ENCODE measurements at places on chromosomes 2 and 18.

DNA sequence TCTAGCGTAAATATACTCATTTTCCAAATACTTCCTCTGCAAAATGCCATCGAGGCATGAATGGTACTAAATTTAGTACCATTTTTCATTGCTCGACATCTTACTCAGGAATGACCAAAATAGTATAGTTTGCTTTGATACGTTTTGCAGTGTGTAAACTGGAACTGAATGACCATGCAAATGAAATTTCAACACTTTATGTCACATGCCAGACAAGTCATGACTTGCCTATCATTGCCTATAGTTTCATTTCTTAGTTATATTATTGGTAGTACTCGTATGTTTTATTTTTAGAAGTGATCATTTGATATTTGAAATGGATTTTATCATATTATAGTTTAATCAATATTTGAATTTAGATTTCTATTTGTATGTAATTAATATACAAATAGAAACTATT is 9.1 kb downstream of the MSTN start:
- DNase-seq, result no peak

DNA sequence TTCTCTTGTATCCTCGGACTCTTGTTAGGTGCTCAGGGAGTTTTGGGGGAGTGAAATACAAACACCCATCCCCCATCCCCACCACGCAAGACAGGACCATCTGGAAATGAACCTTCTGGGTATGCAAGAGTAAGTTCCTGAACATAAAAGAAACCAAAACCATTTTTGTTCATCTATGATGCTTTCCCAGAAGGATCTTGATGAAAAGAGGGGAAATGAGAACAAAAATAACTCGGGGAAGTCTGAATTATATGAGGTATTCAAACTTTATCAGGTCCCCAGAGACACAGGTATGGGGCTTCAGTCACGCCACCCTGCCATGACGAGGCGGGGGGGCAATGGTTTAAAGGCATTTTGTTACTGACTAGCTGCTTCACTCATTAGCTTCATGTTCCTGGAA is 68.6 kb upstream of the DNMT3A start:
- DNase-seq, result no peak

GRCh38 chr18:13625355-13625754 is 101.0 kb downstream of the FAM210A start:
- DNase-seq, result no peak

GRCh38 chr2:200687922-200688920 is 102.4 kb downstream of the AOX1 start:
- no peak for DNase-seq

GRCh38 chr2:111704246-111704645 is 179.7 kb downstream of the ANAPC1 start:
- DNase-seq, result no peak

GRCh38 chr2:176555781-176556180 is 286.5 kb downstream of the MTX2 start:
- DNase-seq, result no peak

GRCh38 chr2:159998961-159999360 is 63.5 kb downstream of the PLA2R1 start:
- DNase-seq, result no peak

- no peak for DNase-seq
Observed at GRCh38 chr2:137677466-137677865, 286.8 kb upstream of the HNMT start.

- DNase-seq, result no peak
Observed at GRCh38 chr2:151097895-151098294, 163.8 kb downstream of the RBM43 start.

DNA sequence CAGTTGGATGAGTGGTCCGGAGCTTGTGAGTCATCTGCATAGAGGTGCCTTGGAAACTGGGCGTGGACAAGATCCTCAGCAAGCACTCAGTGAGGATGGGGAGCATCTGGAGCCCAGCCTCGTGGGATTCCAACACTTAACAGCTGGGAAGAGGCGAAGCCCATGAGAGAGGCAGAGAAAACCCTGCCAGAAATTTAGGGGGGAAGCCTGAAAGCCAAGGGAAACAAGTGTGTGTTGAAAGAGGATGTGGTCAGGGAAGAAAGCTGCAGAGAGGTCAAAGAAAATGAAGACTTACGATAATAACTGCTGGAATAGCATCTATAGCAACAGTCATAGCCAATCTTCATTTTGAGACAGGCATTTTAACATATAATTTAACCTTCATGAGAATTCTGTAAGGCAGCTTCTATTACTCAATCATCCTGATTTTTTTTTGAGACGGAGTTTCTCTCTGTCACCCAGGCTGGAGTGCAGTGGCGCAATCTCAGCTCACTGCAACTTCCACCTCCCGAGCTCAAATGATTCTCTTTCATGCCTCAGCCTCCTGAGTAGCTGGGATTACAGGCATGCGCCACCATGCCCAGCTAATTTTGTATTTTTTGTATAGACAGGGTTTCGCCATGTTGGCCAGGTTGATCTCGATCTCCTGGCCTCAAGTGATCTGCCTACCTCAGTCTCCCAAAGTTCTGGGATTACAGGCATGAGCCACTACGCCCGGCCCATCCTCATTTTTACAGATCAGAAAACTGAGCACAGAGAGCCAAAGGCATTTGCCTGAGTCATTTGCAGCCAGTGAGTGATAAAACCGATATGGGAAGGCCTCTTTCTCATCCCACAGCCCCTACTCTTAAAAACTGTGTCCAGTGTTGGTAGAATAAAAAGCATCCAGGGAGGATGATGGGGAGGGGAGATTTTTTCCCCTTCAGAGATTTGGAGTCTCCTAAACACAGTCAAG is 214.4 kb upstream of the EPAS1 start:
- no peak for DNase-seq

- peak; percentile 54 for DNase-seq
Observed at GRCh38 chr2:216404010-216404618, 8.2 kb upstream of the SMARCAL1 start.

- DNase-seq, result no peak
Observed at GRCh38 chr18:11095674-11096293, 53.6 kb downstream of the PIEZO2 start.

GRCh38 chr2:28366496-28367282 is 26.0 kb upstream of the FOSL2 start:
- no peak for DNase-seq

DNA sequence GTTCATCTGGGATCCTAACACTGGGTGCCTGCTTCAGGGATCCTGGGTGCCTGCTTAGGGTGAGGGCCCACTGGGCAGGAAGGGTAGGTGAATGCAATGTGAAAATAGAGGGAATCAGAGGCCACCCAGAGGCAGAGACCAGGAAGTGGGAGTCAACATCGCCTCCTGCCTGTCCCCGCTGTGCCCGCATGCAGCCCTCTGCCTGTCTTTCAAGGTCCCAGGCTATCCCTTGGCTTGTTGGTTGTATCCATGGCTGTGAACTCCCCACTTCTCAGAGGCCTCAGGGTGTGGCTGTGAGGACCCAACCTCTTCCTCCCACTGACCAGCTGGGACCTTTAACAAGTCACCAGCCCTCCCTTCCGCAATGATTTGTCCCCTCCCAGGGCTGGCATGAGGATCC is 26.5 kb downstream of the PSD4 start:
- no peak for DNase-seq

DNA sequence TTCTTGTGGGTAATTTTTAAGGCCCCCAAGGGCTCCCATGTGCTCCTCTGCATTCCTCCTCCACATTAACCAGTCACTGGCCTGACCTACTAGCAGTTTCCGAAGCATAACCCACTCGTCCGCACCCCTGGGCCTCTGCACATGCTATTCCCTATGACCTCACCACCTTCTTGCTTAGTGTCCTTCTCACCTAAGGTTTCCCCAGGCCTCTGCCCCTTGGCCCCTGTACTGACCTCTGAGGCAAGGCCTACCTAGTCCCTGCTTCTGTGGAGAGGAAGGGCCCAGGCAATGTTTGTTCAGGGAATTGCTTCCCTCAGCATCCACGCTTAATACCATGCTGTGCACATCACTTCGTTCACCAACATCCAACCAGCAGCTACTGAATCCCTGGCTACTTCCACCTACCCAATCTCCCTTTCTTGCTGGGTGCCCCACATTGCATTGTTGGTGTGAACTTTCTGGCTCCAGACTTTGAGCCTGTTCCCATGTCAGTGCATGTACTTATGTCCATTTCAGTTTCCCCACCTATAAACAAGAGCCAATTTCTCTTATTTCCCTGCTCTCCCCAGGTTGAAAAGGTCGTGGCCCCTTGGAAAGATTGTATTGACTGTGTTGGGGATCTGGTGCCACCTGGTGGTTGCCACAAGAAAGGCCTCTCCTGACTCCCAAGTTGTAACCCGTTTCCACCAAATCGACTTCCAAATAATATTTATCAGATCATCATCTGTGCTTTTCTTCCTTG is 19.2 kb upstream of the TMEM177 start:
- DNase-seq, result peak; percentile 12

GRCh38 chr2:46985512-46985911 is 69.9 kb upstream of the MCFD2 start:
- DNase-seq, result no peak

- no peak for DNase-seq
Observed at GRCh38 chr2:176668912-176669311, 399.7 kb downstream of the MTX2 start.

DNA sequence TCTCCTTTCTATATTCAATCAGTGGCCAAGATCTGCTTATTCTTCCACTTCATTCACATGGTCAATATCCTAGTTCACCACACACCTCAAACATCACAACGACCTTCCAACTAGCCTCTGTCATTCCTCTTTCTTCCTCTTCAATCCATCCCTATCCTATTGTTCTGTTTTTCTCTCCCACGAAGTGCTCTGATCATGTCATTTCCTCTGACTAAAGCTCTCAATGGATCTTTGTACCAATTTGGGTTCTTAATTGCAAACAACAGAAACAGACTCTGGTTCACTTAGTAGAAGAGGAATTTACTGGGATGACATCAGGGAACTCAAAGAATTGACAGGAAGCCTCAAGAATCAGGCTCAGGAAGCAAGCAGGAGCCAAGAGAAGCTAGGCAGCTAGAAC is 23.5 kb downstream of the WNT10A start:
- no peak for DNase-seq

- DNase-seq, result no peak
Observed at GRCh38 chr2:127406454-127406853, 11.8 kb upstream of the PROC start.

DNA sequence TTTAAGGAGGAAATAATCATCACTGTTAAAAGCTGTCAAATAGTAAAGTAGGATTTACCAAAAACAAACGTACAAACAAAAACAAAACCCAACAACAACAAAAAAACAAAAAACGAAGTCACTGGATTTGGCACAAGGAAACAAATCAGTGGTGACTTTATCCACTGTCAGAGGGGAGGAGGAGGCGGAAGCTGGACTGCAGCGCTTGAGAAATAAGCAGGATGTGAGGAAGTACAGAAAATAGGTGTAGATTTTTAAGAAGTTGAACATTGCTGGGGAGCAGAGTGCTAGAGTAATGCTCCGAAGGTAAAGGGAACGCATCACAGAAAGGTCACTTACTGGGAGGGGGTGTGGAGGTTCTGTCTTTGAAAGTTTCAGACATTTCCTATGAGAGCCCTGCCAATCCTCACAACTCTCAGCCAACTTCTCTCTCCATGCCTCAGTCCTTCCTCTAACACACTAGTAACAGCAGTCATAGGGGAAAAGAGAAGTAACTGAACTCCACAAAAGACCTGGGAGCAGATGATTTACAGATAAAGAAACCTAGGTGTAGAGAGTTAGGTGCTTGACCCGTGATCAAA is 220.2 kb upstream of the SMAD7 start:
- DNase-seq, result no peak

- no peak for DNase-seq
Observed at GRCh38 chr2:168422584-168422983, 33.5 kb upstream of the CERS6 start.

- no peak for DNase-seq
Observed at GRCh38 chr2:68318914-68319397, 793 bp downstream of the CNRIP1 start.

- no peak for DNase-seq
Observed at GRCh38 chr2:120896901-120897300, 161.2 kb downstream of the GLI2 start.

- DNase-seq, result peak; percentile 80
Observed at GRCh38 chr18:32771169-32771751, 1.6 kb downstream of the KLHL14 start.

GRCh38 chr2:102060047-102060446 is 68.3 kb downstream of the IL1R2 start:
- DNase-seq, result no peak

DNA sequence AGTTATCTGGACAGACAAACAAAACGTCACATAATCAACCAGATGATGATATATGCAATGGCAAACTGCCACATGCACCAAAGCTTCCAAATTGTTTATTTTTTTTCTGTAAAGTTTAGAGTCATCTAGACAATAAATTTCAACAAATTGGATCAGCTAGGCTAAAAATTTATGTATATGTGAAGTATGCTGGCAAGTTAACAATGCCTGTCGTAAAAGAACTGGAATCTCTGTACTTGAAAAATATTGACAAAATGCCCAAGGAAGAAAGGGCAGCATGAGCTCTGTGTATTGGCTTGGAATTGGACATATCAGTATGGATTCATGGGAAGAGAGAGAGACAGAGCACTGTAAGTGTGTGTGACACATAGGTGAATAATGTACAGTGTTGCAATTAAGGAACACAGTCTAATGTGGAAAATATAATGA is 309.8 kb downstream of the ERBB4 start:
- DNase-seq, result no peak

DNA sequence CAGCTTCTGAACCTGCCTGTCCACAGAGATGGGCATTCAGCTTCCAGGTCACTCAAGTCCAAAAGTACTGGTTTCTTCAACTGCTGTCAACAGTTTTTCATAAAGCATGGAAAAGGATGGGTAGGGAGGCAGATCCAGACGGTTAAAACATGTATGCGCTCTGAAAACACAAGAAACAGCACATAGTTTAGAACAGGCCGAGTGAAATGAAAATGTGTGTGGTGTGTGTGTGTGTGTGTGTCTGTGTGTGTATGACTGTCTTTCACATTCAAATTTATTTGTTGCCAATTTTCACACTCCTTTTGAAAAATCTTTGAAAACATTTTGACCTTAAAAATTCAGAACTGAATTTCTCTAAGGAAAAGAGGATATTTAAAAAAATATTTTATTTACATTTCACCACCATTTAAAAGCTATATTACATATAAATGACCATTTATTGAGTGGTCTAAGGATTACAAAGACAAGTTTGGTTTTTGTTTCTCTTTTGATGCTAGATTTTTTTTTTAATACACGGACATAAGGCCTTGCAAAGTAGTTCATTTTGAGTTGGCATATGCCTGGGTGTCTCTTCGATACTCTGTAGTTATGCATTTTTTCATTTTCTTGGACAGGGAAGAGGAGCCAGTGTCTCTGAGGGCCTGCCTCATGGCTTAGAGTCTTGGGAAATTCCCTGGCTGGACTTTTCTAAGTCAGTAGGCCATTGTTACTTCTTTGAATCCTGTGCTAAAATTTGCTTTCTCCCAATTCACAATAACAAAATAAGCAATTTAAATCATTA is 30.0 kb upstream of the STK17B start:
- no peak for DNase-seq

- DNase-seq, result no peak
Observed at GRCh38 chr2:9288681-9289338, 82.2 kb downstream of the ASAP2 start.

DNA sequence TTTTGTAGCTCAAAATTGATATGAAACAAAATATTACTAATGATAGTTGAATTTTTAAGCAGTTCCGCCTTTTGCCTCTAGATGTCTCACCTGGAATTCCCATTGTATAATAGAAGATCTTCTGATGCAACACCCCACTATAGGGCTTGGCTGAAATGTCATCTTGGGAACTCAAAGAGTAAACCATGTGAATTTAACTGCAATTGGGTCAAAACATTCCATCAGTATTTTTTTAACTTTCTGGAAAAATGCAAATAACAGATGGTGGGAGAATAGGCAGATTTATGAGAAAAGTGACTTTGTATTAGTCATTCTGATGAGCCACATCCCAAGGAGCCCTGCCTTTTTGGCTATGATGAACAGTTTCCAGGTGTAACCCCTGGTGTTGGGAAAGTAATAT is 489.9 kb downstream of the NYAP2 start:
- peak; percentile 70 for DNase-seq
